ENCODE measurements at places on chromosomes 16 and 17. TPM values are rescaled to one million over a fixed set of nuclear protein-coding genes. Genes with fewer than 3 reads are reported as not detected.

Gene ALOX15B
- total RNA-seq = 0.69 TPM

GRCh38 chr17:39763051-39763820, 25.5 kb downstream of the GRB7 start:
- ATAC-seq = no peak

- no peak for ATAC-seq
Observed at GRCh38 chr17:45222014-45222288, 266 bp downstream of the FMNL1 start.

DNA sequence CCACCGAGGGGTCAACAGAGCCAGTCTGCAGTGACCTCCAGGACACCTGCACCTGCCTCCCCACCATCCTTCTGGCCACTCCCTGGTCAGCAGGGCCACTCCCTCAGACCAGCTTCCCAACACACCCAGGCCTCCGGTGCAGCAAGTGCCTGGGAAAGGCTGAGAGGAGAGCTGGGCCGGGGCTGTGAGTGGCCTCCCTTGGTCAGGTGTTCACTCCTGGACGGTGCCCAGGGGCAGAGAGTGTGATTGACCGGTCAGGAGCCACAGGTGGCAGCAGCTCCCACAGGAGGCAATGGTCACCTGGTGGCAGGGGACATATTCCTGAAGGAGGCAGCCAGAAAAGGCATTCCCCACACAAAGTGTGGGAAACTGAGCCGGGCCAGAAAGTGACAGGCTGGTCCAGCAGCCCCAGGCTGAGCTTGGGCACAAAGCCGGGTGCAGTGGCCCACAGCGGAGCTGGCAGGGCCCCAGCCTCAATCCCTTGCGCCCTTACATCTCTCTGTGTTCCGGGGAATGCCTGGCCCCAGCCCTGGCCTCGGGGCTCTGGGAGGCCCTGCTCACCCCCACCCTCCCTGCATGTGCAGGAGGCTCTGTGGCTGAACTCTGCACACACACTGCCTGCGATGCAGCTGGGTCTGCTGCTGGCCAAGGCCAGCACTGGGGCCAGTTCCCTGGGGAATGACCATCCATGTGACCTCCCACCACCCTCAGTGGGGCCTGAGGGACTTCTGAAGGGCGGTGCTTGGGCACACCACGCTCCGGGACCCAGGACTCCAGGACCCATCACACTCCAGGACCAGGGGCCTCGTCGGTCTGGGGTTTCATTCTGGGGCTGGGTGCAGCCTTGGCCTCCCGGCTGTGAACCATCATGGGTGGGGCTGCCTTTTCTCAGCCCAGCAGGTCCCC, 1.2 kb upstream of the C17orf99 start:
- peak; percentile 14 for ATAC-seq

DNA sequence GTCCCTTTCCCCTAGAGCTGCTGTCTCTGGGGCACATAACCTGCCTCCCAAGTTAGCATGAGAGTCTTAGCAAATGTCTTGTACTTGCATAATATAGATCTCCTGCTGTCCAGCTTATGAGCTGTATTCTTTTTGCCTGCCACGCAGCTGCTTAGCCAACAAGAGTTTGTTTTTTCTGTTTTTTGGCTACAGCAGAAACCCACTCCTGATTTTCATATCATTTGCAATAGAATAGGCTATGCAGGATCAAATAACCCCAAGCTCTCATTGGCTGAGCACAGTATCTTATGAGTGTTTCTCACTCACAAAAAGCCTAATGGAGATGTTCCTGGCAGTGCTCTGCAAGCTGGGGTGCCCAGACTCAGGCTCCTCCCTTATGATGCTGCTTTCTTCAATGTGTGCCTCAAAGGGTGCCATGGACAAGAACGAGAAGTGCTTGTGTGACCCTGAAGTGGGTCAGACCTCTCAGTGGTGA, 23.1 kb downstream of the B9D1 start:
- no peak for ATAC-seq

Gene RAD51D
- total RNA-seq = 7.9 TPM

Gene RPS15A
- 3,002 TPM for total RNA-seq

DNA sequence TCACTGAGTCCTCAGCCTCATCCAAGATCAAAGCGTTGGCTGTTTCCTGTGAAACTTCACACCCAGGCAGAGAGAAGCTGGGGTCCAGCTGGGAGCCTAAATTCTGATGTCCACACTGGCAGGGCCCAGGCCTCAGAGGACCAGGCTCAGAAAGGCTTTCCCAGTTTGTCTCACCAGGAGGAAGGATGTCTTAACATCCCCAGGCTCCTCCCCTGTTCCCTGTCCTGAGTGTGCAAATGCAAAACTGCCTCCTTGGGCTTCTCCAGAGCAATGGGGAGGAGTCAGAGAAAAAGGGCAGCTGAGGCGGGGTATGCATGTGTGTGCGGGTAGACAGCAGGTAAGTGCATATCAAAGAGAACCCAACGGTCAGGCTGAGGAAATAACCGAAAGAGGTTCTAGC, 45.7 kb downstream of the CUEDC1 start:
- no peak for ATAC-seq

GRCh38 chr17:42841975-42842685, 2.2 kb upstream of the AOC2 start:
- no peak for ATAC-seq

GRCh38 chr17:28343491-28343932, 8.0 kb downstream of the TNFAIP1 start:
- no peak for ATAC-seq

GRCh38 chr16:14321542-14321941, 250.4 kb downstream of the MRTFB start:
- no peak for ATAC-seq

DNA sequence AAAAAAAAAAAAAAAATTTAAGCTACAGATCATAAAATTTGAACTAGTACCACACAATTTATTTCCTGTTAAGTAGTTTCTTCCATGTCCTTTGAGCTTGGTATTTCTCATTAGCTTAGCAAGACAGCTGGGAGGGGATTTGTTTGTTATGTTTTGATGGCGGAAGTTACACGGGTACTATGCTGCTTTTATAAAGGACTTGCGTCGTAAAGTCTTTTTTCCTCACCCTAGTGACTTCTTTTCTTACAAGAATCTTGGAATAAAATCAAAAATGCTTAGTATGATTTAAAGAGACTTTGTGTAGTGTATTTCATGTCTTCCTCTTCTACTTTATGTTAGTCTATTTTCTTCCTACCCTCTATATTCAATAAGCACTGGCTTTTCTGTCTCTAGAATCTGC, 89.1 kb downstream of the NLK start:
- ATAC-seq = no peak

GRCh38 chr16:12871784-12872183, 29.6 kb upstream of the SHISA9 start:
- no peak for ATAC-seq

DNA sequence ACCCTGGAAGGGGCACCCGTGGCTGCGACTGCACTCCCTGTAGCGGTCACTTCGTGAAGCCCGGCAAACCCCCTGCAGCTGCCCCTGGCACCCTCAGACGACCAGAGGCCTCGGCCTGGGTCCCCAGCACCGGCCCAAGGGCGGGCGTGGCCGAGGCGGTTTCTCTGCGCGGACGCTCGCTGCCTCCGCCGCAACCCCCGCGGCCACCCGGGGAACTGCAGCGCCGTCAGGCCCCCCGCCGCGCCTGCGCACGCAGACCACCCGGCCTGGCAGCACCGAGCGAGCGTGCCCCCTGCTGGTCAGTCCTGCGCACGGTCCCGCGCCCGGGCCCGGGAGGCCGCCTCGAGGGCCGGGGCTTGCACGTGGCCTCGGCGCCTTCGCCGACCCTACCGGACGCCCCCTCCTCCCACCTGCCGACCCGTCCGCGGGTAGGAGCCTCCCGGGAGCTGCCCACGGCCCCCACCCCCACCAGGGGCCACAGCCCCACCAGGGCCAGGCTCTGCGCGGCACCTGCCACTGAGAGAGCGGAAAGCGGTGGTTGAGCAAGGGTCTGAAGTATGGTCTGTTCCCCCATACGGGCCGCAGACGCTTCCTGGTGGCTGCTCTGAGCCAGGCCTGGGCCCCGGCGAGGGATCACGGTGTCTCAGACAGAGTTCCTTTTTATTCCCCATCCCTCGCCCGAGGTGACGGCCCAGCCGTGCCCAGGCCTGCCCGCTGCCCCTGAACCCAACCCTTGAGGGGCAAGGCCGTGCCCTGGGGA, 11.5 kb upstream of the HS3ST6 start:
- peak; percentile 94 for ATAC-seq

Gene IL17C
- total RNA-seq = not detected

DNA sequence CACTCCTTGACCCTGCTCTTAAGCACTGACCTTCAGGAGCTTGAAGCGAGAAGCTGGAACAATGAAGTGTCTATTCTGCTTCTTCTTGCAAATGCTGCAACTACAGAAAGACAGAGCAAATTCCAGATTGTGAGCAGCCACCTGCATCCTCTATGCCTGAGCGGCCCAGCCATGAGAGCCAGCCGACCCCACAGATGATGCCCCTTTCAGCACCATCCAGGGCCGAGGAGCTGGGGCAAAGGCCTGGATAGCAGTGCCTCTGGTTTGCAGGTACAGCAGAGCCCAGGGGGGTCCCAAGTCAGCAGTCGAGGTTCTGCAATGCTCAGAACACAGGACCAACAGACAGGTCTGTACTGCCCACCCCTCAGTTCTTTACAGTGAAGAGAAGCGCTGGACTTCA, 4.7 kb downstream of the CENPV start:
- no peak for ATAC-seq

Gene ATP2C2
- total RNA-seq = not detected

- ATAC-seq = no peak
Observed at GRCh38 chr16:10931977-10932632, 10.2 kb downstream of the DEXI start.

DNA sequence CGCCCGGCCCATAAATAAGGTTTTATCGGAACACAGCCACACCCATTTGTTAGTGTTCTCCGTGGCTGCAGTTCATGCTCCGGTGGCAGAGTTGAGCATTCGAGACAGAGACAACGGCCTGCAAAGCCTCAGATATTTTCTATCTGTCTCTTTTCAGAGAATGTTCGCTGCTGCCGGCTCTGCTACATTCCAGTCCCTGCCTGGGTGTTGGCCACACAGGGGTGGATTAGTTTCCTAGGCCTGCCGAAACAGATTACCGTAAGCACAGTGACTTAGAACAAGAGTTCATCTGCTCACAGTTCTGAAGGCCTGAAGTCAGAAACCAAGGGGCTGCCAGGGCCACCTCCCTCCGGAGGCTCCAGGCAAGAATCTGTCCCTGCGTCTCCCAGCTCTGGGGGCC, 19.1 kb upstream of the GSG1L start:
- no peak for ATAC-seq

- ATAC-seq = no peak
Observed at GRCh38 chr16:69188716-69189115, 1.8 kb downstream of the SNTB2 start.

DNA sequence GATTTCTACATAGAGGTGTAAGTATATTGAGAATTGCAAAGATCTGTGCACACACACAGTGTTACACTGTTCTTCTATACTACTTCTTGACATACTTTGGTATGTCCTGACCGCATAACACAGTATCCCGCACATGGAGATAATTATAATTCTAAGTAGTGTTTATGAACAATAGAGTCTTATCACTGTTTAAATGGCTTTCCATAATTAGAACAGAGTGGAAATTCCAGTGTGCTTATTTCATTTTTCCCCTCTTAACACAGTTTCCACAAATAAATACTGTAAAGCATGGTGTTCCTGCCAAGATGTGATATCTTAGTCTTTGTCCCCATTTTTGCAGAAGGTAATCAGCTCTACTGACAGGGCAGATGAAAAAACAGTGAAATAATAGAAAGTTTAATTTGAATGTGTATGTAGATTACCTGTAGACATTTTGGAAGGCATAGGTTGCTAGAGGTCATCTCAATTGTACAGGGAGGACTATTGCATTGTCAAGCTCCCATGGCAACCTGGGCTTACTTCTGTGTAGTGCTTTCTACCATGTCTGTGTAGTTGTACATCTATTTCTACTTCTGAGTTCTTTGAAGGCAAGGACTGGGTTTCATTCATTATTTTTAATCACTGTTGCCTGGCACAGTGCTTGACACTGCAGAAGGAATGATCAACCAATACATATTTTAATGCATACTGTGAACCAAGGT, 10.1 kb upstream of the KRT28 start:
- ATAC-seq = no peak

GRCh38 chr16:22055881-22056280, 36.5 kb upstream of the VWA3A start:
- no peak for ATAC-seq

DNA sequence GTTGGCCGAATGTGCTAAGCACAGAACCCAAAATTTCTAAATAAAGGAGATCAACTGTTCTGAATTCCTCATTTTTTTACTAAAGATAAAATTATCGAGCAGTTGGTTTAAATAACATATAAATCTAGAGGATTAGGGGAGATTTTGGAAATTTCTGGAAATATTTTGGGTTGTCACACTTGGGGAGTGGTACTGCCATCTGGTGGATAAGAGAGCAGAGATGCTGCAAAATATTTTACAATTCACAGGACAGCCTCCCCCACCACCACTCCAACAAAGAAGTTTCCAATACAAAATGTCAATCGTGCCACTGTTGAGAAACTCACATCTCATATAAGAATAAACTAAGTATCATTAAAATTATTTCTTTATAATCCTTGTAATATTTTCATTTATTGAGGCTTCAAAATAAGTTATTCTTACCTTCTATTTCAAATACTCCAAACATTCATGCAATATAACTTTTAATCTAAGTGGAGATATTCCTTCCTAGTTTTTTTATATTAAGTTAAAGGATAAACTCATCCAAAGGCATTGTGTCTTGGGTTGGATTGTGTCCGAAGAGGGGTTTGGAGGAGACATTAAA, 17.0 kb upstream of the ABCA8 start:
- ATAC-seq = no peak

DNA sequence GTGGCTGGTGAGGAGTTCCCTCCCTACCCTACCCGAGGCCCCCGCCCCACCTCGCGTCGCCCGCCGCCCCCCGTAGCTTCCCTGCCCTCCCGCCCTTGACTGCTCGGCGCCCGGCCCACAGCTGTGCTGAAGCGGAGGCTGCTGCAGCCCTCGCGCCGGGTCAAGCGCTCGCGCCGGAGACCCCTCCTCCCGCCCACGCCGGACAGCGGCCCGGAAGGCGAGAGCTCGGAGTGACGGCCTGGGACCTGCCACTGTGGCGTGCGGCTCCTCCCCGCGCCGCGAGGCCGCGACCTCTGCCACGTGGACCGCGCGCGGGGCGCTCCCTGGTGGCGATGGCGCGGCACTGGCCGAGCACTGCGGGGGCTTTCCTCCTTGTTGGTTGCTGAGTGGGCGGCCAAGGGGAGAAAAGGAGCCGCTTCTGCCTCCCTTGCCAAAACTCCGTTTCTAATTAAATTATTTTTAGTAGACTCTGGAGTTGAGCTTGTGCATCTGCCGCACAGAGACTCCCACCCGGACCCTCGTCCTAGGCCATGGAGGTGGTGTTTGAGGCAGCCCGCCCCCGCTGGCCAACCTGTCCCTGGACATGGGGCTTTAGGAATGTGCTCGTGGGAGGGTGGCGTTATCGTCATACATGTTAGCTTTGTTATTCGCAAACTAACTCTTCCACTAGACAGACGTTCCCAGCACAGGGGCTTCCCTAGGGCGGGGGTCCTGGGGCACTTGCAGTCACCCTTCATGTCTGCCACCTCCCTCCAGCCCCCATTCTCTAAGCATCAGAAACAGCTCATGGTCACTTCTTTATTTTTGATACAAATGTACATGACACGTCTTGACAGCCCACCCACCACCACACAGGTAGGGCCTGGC, 4.4 kb downstream of the TP53I13 start:
- ATAC-seq = peak; percentile 61

Data from gastroesophageal sphincter (tissue), 4 donors.